ENCODE measurements at places on chromosomes 2 and 18.

- DNase-seq: no peak
Measured at GRCh38 chr18:42824178-42824577, 291.3 kb downstream of the RIT2 start.

DNA sequence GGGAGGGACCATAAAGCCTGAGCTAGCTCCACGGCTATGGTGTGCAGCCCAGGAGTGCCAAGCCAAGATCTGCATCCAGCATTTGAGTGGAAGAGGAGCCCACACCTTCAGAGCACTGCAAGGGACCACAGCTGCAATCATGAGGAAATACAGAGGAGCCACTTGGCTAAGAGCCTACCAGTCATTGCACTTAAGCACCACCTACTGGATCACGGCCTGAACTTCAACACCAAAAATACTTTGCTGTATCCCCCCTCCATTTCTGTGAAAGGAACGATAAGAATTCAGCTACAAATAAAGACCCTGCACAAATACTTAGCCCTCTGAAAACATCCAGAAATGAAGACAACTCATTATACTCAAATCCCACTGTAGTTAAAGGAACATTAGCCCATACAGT, 545.3 kb downstream of the TSN start:
- DNase-seq: no peak

DNA sequence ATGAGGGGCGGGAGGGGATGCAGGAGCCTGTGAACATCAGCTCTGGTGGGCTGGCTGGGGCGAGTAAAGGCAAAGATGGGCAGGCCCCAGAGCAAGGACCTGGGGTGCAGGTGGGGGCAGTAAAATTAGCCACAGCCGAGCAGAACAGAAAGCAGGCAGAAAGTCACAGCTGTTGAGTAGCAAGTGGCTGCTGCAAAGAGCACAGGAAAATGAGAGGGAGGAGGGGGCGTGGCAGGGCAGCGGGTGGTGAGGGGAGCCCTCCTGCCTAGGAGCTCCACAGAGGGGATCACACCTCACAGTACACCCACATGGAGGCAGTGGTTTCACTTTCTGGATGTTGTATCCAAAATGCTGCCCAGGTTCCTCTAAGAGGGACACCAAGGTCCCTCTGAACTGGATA, 79.6 kb downstream of the LBH start:
- no peak for DNase-seq

DNA sequence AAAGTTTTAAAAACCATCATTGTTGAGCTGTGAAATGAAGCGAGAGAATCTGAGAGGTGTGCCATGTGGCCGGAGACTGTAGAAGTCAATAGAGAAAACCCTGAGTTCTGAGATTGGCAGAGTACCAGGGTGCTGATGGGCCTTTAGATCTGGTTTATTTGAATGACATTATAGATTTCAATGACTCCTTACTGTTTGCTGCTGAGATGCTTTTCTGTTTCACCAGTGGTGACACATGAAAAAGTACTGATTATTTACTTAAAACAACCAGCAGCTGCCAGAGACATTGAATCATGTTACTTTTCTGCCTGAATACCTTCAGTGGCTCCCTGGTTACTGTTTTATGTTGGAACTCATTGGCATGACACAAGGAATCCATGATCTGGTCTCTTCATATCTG, 602.7 kb upstream of the ZNF804A start:
- DNase-seq: no peak

DNA sequence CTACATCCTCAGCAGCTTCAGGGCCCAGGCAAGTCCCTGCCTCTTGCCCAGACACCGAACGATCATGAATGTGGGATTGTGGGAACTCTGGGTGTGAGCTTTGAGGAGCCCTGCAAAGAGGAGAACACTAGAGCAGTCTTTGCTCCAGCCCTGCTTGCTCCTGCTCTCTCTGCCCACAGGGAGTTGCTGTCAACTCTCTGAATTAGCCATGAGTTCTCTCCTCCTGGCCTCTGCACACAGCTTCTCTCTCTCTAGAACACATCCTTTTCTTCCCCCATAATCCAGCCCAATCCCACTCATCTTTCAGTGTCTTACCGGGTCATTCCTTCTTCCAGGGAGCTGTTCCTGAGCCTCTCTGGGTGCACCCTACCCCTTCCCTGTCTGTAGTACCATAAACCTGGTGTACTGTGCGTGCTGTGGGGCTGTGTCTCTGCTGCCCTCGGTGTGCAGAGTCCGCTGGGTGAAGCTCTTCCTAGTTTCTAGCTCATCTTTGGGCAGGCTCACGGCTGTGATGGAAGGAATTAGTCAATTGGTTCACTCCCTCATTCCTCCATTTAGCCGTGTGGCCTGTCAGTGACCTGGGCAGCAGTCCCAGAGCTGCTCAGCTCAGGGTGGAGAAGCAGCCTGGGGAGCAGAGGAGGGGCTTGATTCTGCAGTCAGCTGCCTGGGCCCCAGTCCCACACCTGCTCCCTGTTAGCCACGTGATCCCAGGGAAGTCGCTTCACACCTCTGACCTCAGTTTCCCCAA, 132.9 kb upstream of the HDAC4 start:
- DNase-seq: no peak

GRCh38 chr2:68387408-68388350, 22.6 kb downstream of the PLEK start:
- DNase-seq: no peak

GRCh38 chr2:62784341-62784740, 78.8 kb downstream of the EHBP1 start:
- DNase-seq: no peak

GRCh38 chr2:180660881-180661685, 319.3 kb upstream of the UBE2E3 start:
- no peak for DNase-seq

- DNase-seq: no peak
Measured at GRCh38 chr2:69389271-69389670, 2.2 kb upstream of the GFPT1 start.

DNA sequence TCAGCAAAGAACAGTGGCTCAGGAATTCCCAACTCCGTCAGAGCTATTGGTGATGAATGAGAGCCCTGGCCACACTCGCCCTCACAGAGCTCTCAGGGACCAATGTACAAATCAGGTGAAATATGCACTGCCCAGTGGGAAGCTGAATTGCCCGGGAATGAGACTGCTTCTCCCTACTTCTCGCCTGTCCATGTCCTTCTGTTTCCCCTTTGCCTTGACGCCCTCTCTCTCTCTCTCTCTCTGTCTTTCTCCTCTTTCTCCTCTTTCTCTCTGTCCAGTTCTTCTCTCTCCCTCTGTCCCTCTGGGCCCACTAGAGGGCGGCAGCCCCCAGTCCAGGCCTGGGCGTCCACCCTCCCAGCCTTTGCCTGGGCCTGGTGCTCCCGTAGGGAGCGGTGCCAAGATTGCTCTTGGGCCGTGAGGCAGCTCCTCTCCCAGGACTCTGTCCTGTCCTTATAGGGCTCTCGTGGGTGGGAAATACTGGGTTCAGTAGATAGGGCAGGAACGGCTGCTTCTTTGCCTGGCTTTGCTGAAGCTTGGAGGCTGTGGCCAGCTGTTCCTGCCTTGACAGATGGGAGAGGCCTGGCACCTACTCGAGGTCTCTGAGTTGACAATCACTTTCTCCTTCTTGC, 28.4 kb upstream of the PUM2 start:
- DNase-seq: no peak

DNA sequence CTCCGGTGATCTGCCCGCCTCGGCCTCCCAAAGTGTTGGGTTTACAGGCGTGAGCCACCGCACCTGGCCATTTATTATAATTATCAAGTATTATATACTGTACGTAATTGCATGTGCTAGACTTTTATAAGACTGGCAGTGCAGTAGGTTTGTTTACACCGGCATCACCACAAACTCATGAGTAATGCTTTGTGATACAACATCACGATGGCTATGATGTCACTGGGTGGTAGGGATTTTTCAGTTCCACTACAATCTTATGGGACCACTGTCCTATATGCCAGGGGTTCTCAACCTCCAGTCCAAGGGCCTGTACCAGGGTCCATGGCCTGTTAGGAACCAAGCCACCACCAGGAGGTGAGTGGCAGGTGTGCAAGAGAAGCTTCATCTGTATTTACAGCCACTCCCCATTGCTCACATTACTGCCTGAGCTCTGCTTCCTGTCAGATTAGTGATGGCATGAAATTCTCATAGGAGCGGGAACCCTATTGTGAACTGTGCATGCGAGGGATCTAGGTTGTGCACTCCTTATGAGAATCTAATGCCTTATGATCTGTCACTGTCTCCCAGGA, 9.4 kb downstream of the SCYGR4 start:
- DNase-seq: no peak

DNA sequence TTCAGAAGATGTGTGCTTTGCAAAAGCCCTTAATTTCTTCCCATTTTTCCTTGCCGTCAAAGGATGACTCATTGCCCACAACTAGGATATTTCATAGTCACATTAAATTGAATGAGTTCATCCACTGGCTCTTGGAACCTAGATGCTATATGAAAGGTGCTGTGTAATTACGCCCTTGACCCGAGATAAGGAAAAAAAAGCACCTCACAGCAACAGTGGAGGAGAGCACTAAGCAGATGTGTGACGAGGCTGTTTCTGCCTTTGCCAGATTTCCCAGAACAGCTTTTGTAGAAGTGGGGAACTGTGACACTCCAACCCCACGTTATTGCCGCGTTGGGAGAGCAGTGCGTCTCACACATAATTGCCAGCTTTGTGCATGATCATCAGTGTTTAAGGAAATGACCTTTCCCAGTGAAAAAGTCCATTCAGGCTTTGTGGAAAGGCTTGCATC, 33.3 kb upstream of the TMEM87B start:
- no peak for DNase-seq

GRCh38 chr2:236370847-236371409, 106.7 kb upstream of the ASB18 start:
- no peak for DNase-seq

DNA sequence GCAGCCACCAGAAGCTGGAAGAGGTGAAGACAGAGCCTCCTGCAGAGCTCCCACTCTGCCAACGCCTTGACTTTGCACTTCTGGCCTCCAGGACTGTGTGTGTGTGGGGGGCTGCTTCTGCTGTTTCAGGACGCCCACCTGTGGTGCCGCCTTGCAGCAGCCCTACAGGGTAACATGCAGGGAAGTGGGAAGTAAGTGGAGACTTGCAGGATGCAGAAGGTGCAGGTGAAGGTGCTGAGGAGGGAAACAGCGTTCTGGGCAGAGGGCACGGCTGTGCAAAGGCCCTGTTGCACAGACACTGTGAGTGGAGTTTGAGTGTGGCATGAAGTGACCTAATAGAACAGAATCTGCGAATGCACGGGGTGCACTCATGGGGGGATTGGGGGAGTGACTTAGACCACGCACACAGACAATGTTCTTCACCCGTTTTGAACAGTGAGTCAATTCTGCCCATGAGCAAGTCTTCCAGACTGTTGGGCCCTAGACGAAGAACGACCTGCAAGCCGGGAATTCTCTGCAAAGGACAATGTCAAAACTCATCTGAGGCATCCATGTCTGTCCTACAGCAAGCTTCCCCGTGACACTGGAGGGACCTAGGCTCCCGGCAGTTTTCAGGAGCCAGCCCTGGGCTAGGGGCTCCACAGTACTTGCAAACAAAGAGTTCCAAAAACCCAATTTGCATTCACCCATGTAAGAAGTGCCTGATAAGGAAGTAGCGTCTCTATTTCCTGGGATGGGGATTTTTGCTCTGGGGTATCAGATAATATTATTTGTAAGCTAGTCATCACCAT, 19.0 kb downstream of the MBP start:
- no peak for DNase-seq

DNA sequence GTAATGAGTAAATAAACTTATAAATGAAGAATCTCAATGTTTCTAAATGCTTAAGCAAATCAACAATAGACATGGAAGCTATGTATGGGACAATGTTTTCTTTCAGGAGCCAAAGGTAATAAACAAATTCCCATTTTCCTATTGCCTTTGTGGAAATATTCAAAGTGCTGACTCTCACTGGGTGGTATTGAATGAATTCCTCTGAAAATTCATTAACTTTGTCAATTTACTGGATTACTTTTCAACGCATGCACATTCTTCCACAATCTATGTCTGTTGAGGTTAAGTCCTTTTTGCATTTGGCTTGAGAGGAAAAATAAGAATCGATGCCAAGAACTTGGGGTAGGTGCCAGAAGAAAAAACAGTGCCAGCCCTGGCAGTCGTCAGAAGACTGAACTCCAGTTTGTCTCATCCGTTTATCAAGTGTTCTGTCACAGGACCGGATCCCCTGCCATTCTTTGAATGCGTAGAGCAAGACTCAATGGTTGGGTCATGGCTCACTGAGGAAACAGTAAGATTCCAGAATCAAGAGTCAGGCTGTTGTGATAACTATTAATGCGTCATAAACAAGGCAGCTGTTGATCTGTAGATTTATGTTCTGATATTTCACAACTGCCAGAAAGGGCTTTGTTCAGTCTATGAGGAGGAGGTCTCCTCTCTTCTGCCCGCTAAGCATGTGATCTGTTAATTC, 133.3 kb downstream of the GFPT1 start:
- no peak for DNase-seq

DNA sequence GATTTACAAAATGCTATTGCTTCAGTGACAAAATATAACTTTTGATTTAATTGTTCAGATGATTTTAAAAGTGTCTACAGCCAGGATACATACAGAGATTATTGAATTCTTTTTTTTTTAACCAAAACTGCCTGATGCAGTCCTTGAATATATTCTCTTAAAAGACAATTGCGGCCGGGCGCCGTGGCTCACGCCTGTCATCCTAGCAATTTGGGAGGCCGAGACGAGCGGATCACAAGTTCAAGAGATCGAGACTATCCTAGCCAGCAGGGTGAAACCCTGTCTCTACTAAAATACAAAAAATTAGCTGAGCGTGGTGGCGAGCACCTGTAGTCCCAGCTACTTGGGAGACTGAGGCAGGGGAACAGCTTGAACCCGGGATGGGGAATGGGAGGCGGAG, 497.0 kb upstream of the FSIP2 start:
- DNase-seq: no peak

- no peak for DNase-seq
Measured at GRCh38 chr18:37465958-37466357, 99.6 kb downstream of the CELF4 start.

- no peak for DNase-seq
Measured at GRCh38 chr2:237482485-237482884, 4.6 kb upstream of the MLPH start.

- no peak for DNase-seq
Measured at GRCh38 chr2:12592296-12592695, 124.4 kb upstream of the TRIB2 start.

Measured in GM12891 (cell line).